Fibroblast of the aortic adventitia (primary cell): ENCODE measurements at places on chromosomes 7 and 10. TPM values are rescaled to one million over a fixed set of nuclear protein-coding genes. Genes with fewer than 3 reads are reported as not detected.

DNA sequence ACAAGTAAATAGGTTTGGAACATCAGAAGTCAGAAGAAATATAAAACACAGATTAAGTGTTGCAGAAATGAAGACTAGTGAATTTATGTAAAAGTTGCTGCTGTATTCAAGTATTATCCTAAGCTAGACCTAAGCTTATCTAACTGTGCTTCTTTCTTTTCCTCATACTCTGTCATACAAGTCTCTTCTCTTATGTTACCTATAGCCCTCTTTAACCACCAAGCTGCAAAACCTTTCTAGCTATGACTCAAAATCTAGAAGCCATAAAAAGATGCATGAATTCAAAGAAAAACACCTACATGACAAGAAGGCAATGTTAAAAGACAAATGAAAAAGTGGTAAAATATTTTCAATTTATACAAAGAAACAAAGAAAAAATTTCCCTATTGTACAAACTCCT lies 23.0 kb downstream of the DENND11 start:
- no peak for DNase-seq

DNA sequence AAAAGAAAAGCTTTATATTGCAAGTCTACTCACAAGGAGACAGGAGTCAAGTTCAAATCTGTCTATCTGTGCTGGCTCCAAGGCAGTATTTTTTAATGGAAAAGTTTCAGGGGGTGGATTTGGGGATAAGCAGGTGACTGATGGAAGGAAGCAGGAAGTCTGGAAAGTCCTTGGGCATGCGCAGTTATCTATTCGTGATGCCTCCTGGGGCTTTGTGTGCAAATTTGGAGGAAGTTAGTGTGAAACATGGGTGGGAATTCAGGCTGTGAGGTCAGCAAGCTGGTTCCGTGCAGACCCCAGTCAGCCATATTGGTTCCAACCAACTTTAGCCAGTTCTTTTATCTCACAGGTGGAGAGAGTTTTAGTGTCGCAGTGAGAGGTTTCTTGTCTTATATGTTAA lies 140.0 kb downstream of the FRMD4A start:
- DNase-seq = no peak

DNA sequence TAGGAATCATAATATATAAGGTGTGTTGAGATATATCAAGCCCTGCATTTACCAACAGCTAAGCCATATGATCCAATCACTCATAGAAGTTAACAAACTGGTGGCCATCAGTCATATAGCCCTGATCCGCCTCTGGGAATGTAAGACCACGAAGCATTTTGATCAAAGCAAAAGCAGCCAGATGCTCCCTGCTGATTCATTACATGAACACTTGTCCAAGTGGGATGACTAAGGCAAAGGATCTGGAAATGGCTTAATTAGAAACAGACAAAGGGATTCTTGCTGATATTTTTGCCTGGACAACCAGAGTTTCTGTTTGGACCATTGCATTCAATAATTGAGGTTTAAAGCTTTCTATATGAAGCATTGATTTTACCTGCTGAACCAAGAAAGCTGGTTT lies 535.5 kb downstream of the GPAM start:
- DNase-seq = peak; percentile 85

GRCh38 chr10:117218654-117219053 lies 21.4 kb downstream of the KCNK18 start:
- DNase-seq = no peak

Gene CALML5
- total RNA-seq = not detected in 2 replicates

Gene SMKR1
- 0.65 and 0.72 TPM in 2 replicates for total RNA-seq
